ENCODE measurements at places on chromosomes 5 and 9. TPM values are rescaled to one million over a fixed set of nuclear protein-coding genes. Genes with fewer than 3 reads are reported as not detected.

GRCh38 chr5:147464211-147464610, 45.7 kb downstream of the DPYSL3 start:
- no peak for DNase-seq

The SPATA31D4 gene
- not detected for total RNA-seq

- DNase-seq: peak; percentile 90
These were observed 151.9 kb downstream of the NDUFS4 start for GRCh38 chr5:53712327-53712726.

DNA sequence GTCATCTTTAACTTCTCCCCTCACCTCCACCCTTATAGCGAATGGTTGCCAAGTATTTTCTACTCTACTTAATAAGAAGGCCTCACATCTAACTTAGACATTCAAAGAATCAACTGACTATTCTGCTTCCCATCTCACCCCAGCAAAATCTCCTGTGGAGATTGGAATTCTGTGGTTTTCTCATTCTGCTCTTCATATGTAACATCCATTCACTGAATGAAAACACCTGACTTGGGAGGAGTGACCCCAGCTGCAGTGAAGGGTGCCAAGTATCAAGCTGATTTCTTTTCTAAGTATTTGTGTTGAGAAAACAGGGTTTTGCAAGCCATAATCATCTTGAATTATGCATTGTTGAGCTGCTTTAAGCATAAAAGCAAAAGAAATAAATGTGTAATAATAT, 42.5 kb upstream of the TAF1L start:
- DNase-seq: no peak

DNA sequence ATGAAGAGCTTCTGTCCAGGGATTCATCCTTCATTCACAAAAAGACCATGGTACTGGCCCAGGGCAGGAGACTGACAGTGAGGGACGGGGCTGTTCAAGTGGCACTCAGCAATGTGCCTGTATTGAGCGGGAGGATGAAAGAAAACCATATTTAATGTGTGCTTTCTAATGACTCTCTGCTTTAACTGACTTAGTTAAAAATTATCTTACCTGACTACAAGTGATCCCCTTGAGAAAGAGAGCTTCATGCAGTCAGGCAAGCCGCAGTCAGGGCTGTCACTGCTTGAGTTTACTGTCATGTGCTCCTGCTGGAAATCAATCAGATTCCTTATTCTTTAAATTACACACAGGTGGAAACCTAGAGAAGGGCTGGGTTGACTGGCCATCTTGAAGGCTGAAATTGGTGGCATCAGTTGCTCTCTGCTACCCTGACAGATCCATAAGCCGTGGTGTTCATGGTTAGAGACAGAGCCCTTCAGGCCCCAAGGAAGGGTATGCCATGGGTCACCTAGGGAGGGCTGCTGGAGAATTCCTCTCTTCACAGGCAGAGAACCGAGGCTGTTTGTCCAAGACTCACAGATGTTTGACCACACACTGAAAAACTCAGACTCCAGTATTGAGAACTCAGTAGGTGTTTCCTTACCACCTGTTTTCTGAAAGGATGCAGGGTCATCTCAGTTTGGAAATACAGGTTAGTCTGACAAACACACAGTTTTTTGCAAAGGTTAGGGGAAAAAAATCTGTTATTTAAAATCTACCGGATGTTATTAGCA, 70.9 kb downstream of the TRIO start:
- DNase-seq: no peak

All from H4 (cell line).